Fibroblast of lung (primary cell): ENCODE measurements at places on chromosomes 4 and X. TPM values are rescaled to one million over a fixed set of nuclear protein-coding genes. Genes with fewer than 3 reads are reported as not detected.

Gene PLAC1
- 0.17 and 0.26 TPM in 2 replicates for total RNA-seq

Gene AREG
- total RNA-seq: 1.5 and 2.0 TPM in 2 replicates

Gene GASK1B
- total RNA-seq: 18.2 and 23.6 TPM in 2 replicates

Gene HMGN5
- total RNA-seq: 1.5 and 1.7 TPM in 2 replicates

Gene TMEM35A
- 11.6 and 28.6 TPM in 2 replicates for total RNA-seq

Gene CACNA1F
- 0.17 and 0.26 TPM in 2 replicates for total RNA-seq

Gene IL2
- not detected in 2 replicates for total RNA-seq

Gene BEX3
- 300 and 416 TPM in 2 replicates for total RNA-seq

Gene HSD17B10
- total RNA-seq: 41.6 and 46.0 TPM in 2 replicates

Gene ZAR1
- not detected in 2 replicates for total RNA-seq

Gene ADH6
- 0.17 TPM in 1 of 2 replicates, not detected in the other for total RNA-seq

Gene GC
- not detected in 2 replicates for total RNA-seq

Gene LUZP4
- total RNA-seq: not detected in 2 replicates

Gene TMEM31
- total RNA-seq: not detected in 2 replicates

Gene USP26
- total RNA-seq: not detected in 2 replicates

Gene EGF
- total RNA-seq: 0.26 and 0.83 TPM in 2 replicates

Gene MAGEA6
- total RNA-seq: not detected in 2 replicates

Gene GRSF1
- 62.4 and 73.3 TPM in 2 replicates for total RNA-seq

Gene USP17L12
- total RNA-seq: not detected in 2 replicates

Gene GABRG1
- not detected in 2 replicates for total RNA-seq

Gene RHOXF1
- total RNA-seq: not detected in 2 replicates
